ENCODE measurements at places on chromosomes 4 and X.

- no peak for DNase-seq
These were observed 616.1 kb upstream of the CPEB2 start for GRCh38 chr4:14386196-14386595.

DNA sequence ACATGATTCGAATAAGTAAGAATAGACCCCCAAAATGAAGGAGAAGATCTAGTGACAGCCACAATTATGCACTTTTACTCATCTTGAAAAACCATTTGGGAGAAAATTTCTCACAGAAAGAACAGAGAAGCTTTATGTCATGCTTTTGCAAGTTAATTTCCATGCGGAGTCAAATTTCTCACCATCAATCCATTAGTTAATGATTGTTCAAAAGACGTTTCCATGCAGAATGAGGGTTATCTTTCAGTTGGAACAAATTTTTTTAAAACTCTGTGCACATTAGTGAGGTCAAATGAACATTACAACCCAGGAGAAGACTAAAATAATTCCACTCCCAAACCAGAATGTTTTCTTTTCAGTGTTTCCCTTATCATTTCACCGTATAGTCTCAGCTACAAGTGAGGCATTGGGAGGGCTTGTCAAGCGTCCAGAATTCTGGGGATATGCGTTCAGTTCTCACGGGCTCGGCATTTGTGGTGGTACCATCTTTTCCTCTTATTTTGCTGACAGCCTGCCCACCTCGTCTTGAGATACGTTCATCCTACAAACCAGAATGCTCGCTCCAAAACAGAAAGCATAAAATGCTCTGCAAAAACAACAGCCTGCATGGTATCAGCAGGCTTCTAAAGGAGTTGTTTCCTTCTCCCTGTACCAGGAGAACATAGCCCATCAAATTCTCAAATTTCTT is 130.8 kb upstream of the TBL1X start:
- no peak for DNase-seq

GRCh38 chrX:129798888-129799287 is 19.1 kb downstream of the SASH3 start:
- no peak for DNase-seq

DNA sequence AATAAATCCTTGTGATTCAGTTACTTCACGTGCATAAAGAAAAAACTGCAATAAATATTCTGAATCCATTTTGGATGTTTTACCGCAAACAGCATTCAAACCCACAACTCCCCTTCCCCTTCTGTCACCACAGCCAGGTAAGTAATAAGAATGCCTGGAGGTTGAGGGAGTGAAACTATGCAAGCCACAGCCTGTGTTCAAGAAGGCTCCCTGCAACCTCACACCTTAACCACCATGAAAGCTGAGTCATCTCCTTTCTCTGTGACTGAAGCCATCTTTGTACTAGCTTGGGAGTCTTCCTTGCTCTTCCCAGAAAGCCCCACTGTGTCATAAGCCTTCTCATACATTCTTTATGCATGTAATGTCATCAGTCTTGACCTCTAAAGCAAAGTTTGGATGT is 297.0 kb upstream of the PUDP start:
- DNase-seq: no peak

DNA sequence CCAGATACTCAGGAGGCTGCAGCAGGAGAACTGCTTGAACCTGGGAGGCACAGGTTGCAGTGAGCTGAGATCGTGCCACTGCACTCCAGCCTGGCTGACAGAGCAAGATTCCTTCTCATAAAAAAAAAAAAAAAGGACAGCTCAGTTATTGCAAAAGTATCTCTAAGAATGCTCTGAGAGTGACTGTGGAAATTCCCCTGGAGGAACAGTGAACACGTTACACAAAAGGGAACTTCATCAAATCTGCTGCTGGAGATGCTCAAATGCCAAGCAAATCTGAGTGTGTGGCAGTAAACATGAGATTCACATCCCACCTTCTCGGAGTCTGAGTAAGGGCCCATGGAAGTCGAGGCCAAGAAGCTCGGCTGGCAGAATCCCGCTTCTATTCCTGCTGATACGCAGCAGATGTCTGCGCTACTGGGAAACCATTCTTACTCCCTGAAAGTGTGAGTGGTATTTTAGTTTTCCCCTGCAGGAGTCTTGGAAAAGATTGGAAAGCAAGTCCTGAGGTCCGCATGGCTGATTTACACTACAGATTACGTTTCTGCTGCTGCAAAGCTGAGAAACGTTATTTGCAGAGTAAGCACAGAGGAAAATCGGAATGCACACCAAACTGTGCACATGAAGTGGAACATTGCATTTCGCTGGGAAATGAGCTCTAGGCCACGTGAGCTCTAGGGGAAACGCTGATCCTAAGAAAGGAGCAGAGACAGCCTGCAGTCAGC is 162.9 kb downstream of the NSUN7 start:
- DNase-seq: no peak

DNA sequence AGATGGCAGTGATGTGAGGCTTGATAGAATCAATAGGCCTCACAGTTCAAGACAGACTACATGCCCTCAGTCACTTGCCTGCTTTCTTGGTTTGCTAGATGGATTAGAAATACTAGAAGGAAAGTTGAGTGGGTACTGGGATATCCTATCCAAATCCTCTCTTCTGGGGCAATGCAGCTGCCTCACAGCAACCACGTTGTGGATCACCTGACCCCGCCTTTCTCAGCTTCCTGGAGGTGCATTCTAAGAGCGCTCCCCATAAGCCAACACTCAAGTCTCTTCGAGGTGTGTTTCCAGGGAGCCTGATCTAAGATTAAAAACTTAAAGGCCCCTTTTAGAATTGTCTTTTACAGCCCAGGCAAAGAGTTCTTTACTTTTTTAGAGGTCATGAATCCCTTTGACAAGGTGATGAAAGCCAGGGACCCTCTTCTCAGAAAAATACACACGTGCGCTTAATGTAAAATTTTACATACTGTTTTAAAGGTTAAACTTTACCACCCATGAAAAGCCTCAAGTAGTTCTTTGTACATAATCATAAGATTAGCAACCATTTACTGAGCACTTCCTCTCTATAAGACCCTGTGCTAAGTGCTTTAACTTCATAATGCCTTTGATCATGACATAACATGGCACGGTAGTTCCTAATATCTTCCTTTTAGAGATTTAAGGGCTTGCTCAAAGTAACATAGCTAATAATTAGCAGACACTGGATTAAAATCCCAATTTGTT is 840 bp upstream of the RPL34 start:
- no peak for DNase-seq

DNA sequence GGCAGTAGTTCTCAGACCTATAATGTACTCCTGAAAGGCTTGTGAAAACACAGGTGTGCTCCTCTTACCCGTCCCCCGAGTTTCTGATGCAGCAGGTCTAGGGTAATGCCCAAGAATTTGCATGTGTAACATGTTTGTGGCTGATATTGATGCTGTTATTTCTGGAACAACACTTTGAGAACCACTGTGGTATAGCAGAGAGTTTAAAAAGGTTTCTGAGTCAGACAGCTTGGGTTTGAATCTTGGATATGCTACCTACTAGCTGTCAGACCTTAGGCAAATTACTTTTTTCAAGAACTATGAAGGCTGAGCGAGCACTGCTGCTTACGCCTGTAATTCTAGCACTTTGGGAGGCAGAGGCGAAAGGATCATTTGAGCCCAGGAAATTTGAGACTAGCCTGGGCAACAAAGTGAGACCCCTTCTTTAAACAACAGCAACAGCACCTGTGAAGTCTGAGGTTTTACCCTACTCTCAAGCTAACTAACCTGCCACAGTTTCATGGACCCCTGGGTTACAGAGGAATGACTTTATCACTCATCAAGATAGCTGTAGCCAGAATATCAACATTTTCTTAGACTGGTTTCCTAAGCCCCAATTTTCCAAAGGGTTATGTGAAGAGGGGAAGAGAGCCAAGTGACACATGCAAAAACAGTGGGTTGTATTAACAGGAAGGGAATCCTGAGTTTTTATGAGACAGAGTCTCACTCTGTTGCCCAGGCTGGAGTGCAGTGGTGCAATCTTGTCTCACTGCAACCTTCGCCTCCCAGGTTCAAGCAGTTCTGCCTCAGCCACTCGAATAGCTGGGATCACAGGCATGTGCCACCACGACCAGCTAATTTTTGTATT is 5.1 kb downstream of the AFF1 start:
- no peak for DNase-seq

GRCh38 chr4:142566243-142566642 is 279.9 kb downstream of the INPP4B start:
- no peak for DNase-seq

DNA sequence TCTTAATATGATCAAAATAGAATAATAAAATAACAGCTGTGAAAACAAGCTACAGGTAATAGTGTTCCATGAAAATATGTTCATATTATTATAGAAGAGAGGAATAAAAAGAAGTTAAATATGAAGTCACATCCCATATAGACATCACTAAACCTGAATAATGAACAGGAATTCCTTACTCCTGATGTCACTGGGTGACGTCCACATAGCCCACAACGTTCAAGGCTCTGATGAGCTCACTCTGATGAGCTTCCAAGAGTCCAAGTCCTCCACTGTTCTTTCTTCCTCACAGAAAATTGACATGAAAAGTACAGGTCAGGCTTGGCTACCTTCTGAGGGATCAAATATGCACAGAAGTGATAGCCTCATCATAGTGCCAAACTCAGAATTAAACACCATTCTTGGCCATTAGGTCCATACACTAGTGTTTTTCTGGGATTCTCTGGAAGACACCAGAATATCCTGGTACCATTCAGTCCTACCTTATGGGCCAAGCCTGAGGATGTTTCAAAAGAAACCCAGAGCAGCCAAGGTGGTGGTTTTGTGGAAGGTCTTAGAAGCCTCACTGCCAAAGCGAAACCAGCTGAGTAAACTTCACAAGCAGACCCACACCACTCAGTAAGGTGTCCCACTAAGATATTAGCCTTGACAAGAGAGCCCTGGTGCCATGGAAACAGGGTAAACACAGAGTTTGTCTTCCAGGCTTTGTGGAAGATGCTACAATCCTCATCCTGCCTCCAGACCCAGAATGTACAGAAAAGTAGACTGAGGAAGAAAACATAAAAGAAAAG is 138.4 kb upstream of the HHIP start:
- no peak for DNase-seq

DNA sequence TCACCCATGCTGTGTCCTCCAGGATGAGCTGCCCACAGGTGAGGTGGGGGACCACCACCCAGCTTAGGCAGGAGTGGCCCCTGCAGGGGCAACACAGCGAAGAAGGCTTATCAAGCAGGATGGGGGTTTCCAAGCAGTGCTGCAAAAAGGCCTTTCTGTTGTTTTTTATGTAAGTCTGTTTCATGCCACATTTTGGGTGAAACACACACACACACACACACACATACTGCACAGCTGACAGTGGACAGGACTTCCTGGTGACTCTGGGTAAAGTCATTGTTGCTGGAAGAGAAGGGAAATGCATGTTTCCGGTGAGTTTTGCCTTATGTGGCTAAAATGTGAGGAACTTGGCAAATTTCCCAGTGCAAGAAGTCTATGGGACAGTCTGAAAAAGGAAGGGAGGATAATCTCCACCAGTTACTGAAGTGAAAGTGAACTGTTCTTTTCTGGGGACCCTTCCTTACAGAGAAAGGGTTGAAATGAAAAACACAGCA is 119.2 kb downstream of the IRF2 start:
- DNase-seq: no peak

DNA sequence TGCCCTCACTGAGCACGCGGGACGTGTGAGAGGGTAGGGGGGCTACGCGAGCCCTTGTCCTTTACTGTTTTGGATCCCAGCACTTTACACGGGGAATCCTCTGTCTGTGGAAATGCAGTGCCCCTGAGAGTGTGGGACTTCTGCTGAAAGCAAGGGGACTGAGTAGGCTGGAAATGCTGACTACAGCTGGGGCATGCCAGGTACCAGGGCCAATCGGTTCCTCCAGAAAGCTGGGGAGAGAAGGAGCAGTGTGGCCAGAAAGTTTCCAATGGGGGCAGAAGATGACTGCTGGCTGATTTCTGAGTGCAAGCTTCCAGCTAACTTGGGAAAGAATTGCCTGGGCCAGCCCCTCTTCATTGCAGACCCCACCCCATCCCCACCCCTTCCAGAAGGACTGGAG is 1.5 kb downstream of the NHSL2 start:
- DNase-seq: no peak

- DNase-seq: no peak
These were observed 712 bp downstream of the PNPLA4 start for GRCh38 chrX:7926501-7926900.

DNA sequence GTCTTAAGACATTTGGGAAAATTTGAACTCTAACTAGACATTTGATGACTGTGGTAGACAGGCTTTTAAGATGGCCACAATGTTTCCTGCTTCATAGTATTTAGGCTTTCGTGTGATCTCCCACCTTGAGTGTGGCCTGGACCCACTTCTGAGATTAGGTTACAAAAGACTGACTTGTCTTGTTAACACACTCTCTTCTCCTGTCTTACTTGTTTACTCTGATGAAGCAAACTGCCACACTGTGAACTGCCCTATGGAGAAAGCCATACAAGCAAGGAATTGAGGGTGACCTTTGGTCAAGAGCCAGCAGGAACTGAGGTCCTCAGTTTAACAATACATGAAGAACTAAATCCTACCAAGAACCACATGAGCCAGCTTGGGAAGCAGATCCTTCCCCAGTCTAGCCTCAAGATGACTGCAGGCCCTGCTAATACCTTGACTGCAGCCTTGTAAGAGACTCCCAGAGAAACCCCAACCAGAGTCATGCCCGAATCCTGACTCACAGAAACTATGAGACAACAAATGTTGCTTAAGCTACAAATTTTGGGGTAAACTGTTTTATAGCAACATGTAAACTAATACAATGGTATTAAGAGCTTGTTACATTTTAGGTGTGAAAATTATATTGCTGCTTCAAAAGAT is 20.3 kb downstream of the UBA6 start:
- no peak for DNase-seq

- no peak for DNase-seq
These were observed 79.2 kb upstream of the DKK2 start for GRCh38 chr4:107115185-107115847.

DNA sequence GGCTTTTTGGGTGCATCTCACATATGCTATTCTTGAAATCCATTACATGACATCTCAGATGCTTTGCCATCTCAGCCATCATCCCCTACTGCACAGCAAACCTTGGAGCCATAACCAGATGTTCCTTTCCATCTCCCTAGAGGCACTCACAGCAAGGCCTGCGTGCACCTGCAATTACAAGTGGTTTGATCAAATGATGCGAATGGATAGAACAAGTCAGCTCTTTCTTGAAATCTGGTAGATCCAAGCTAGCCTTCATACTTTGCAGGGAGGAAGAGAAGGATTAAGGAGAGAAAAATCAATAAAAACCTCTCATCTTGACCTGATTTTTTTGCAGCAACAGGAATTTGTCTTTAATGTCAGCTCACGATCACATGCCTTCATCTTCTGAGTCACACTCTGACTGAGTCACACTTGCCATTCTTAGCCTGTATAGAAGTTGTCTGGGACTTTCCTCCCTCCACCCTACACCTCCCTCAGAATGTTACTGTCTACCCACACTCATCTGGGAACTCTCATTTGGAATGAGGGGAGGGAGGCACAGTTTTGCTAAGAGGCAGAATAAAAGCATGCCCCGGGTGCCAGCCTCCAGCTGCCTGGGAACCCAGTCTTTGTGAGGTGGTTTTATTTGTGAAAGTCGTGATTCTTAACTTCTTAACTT is 11.9 kb upstream of the TRIML1 start:
- DNase-seq: no peak

- no peak for DNase-seq
These were observed 73.1 kb upstream of the EPGN start for GRCh38 chr4:74235135-74235534.
